Stimulated activated CD4-positive, alpha-beta T cell treated with anti-CD3 and anti-CD28 coated beads, Interleukin-4, amount 100 ng/mL, for 48 hours (primary cell): ENCODE measurements at places on chromosomes 12 and 14.

DNA sequence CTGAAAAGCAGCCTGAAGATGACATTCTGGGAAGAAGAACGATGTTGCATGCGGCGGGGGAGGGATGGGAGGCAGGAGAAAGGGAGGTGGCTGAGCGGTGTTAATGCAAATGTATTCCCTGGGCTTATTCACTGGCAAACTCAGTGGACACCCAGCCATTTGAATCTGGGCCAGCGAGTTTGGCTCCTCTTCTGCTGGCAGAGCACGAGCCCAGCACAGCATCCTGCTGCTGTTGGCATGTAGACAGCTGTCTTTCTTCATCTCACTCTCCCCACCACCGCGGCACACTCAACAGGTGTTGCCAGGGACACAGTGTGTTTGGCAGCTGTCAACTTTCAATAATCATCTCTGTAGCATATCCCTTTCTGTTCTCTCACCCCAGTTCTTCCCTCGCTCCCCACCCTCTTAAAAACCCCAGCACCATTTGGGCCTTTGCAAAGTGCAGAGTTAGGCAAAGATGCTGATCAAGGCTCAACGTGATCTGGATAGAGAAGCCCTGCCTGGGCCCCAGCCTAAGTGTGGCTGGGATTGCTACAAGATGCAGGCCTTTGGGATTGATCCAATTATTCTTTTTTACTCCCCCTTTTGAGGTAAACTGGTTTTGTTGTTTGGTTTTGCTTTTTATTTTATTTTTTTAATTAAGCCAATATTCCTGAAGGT, 131.9 kb downstream of the EXOC5 start:
- no peak for DNase-seq

DNA sequence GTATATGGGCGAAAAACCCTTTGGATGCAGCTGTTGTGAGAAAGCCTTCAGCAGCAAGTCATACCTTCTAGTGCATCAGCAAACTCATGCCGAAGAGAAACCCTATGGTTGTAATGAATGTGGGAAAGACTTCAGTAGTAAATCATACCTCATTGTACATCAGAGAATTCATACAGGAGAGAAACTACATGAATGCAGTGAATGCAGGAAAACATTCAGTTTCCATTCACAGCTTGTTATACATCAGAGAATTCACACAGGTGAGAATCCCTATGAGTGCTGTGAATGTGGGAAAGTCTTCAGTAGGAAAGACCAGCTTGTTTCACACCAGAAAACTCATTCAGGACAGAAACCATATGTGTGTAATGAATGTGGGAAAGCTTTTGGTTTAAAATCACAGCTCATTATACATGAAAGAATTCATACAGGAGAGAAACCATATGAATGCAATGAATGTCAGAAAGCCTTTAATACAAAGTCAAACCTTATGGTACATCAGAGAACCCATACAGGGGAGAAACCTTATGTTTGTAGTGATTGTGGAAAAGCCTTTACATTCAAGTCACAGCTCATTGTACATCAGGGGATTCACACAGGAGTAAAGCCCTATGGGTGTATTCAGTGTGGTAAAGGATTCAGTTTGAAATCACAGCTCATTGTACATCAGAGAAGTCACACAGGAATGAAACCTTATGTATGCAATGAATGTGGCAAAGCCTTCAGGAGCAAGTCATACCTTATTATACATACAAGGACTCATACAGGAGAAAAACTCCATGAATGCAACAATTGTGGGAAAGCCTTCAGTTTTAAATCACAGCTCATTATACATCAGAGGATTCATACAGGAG, 21.4 kb downstream of the ZNF268 start:
- DNase-seq: no peak

- DNase-seq: no peak
Measured at GRCh38 chr12:47307680-47308399, 228.1 kb upstream of the AMIGO2 start.

- no peak for DNase-seq
Measured at GRCh38 chr14:80491650-80492049, 280.3 kb upstream of the DIO2 start.

- no peak for DNase-seq
Measured at GRCh38 chr12:66197495-66197921, 8.5 kb downstream of the IRAK3 start.

- no peak for DNase-seq
Measured at GRCh38 chr14:68349900-68350629, 442.8 kb downstream of the ZFP36L1 start.

DNA sequence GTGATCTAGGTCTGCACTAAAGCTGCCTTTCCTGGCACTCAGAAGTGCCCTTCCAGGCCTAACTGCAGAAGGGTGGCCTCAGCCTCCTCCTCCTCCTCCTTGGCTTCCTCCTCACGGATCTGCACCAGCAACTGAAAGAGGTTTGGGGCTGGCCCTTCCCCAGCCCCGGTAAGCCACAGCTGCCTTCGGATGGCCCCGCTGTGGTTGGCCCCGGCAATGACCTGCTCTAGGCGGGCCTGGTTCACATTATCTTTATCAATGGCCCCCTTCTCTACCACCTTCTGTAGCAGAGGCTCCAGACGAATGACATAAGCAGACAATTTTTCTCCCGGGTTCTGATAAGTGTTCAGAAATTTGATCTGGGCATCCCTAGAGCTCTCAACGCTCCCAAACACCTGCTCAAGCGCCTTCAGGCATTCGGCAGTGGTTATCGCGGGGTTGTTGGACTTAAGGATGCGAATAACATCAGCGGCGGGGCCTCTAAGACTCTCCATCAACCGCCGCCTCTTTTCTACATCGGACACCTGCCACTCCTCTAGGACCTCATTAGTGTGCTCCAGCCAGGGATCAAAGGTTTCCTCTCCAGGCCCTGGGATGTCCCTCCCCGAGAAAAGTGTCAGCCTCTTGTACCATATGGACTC, 1.5 kb downstream of the PNMA1 start:
- DNase-seq: no peak

- DNase-seq: no peak
Measured at GRCh38 chr14:104787736-104788135, 7.8 kb downstream of the AKT1 start.

DNA sequence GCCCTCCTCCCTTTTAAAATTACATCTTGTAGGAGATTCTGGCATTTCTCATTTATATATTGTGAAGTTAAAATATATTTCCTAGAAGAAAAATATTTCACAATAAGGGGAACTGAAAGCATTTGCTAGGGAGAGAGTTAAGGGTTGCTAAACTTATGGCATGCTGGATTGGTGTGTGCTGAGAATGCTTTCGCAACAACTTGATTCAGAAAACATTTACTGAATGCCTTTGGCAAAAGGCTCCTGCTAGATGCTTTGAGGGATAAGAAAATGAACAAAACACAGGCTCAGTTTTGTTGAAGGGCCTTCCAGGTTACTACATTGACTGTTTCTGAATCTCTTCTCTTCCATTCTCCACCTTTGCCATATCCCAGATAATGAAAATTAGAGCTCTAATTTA, 67.5 kb downstream of the DIP2B start:
- DNase-seq: no peak

- no peak for DNase-seq
Measured at GRCh38 chr12:131803961-131804521, 24.2 kb upstream of the MMP17 start.

- DNase-seq: no peak
Measured at GRCh38 chr14:102140750-102141145, 1.1 kb downstream of the WDR20 start.

- DNase-seq: no peak
Measured at GRCh38 chr12:53940443-53941014, 1.9 kb downstream of the HOXC13 start.
